KG1 (cell line): ENCODE measurements at places on chromosomes 1 and 21.

GRCh38 chr21:41410361-41410760 is 15.7 kb upstream of the MX1 start:
- DNase-seq: no peak

DNA sequence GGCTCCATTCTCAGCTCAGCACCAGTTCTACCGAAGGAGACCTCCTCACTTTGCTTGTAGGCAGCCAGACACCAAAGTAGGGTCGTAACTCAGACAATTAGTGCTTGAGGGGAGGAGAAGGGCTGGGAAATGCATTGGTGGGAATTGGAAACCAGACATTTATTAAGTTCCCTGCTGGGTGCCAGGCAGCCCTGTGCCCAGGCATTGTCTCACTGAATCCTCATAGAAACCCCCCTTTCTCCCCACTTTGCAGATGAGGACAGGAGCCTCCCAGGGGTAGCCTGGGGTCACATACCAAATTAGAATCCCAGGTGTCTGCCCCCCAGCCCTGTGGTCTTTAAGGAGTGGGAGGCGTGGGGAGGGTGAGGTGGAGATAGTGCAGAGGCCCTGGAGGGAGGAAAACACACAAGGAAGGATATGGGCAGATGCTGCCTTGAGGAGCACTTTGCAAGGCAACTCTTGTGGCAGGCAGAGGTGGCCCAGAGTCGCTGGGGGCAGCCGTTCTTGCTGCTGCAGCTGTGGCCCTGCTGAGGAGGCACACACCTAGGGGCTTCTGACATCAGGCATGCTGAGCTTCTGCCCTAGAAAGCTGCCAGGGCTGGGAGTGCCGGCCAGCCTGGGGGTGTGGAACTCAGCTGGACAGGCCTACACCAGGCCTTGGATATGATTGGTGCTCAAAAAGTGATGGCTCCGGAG is 29.4 kb downstream of the CDK18 start:
- no peak for DNase-seq

DNA sequence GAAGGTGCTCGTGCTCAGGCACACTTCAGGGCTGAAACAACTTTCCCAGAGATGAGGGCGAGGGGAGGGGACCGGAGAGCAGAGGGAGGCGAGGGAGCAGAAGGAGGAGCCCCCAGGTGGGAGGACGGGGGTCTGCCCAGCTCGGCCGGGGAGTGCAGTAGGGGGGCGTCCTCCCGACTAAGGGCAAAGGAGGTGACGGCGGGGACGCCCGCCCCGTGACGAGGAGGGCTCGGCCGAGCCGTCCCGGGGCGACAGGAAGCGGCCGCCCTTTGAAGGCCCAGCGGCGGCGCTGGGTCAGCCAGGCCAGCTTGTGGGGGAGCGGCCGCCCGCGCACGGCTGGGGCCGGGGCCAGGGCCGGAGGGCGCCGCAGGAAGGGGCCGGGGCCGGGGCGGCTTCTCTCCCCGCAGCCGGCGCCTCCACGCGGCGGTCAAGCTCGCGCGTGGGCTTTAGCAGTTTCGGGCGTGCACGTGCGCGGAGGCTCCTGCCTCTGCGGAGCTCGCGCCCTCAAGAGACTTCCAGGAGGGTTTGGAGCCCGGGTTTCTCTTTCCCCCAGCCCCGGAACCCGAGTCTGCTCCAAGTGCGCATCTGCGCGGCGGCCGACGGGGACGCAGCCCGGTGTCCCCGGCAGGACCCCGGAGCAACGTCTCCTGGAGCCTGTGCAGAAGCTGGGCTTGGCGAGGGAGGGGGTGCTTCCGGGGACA is 100.8 kb upstream of the SLC45A1 start:
- DNase-seq: no peak

DNA sequence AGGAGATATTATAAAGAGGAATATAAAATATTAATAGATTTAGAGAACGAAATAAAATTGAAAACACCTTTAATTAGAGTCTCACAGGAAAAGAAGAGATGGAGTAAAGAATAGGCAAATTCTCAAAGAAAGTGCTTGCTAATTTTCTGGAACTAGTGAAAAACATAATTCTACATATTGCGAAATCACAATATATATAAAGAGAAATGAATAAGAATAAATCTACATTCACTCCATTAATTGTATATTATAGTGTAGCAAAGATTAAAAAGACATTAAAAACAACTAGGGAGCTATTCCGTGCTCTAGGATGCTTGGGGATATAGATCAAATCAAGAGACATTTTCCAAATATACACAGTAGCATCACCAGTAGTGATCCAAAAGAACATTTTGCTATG is 685.2 kb upstream of the NCAM2 start:
- DNase-seq: no peak

DNA sequence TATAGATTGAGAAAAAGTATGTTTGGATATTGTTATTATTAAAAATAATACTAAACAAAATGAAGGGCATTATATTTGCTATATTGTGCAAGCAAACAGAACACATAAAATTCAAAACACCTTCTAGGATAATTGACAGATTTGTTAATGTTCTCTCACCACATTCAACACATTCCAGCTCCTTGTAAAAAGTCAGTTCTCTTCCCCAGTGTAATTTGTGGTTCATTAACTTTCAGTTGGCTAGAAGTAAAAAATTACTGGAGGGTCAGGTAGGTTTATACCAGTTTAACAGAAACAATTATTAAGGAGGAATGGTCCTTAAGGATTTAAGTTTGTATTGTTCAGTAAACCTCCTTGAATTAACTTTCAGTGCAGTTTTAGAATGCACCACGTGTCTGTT is 1235.3 kb upstream of the ADGRL2 start:
- DNase-seq: no peak

- DNase-seq: no peak
These were observed 30.4 kb upstream of the SLC44A5 start for GRCh38 chr1:75641325-75641724.

GRCh38 chr1:46401964-46402626 is 8.0 kb downstream of the FAAH start:
- DNase-seq: no peak

GRCh38 chr1:20538760-20539551 is 13.4 kb upstream of the FAM43B start:
- DNase-seq: no peak

- DNase-seq: no peak
These were observed 1.1 kb upstream of the ADAMTS1 start for GRCh38 chr21:26846036-26846931.

DNA sequence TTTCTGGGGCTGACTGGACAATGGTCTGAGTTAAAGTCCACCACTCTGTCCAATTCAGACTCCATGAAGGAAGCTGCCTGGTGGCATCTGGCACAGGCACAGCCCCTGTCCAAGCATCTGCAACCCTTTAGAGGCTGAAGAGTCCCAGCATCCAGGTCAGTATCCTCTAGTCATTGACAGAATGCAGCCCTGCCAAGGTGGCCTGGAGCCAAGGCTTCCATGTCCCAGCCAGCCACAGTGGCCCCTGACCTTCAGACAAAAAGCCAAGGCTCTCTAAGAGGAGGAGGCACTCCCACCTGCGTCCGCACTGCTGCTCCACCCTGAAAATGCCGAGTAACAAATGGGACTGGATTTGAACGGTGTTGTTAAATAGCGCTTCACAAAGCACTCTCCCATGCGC is 49.4 kb downstream of the KCNN3 start:
- DNase-seq: no peak

DNA sequence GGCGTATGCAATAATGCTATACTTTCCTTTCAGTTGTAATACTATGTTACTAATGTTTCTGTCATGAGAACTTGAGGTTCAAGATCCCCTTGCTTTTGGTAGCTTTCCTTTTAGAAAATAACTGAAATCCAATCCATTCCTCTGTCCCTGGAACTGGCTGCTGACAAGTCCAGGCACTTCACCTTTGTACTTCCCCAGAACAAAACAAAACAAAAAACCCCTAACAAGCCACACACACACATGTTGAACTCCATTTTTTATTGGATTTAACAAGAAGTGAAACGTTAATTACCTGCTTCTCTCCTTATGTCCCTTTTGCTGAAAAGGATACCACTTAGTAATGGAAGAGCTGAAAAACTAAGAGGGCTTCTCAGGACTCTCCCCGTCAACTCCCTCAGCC is 26.1 kb upstream of the SDC3 start:
- DNase-seq: no peak

DNA sequence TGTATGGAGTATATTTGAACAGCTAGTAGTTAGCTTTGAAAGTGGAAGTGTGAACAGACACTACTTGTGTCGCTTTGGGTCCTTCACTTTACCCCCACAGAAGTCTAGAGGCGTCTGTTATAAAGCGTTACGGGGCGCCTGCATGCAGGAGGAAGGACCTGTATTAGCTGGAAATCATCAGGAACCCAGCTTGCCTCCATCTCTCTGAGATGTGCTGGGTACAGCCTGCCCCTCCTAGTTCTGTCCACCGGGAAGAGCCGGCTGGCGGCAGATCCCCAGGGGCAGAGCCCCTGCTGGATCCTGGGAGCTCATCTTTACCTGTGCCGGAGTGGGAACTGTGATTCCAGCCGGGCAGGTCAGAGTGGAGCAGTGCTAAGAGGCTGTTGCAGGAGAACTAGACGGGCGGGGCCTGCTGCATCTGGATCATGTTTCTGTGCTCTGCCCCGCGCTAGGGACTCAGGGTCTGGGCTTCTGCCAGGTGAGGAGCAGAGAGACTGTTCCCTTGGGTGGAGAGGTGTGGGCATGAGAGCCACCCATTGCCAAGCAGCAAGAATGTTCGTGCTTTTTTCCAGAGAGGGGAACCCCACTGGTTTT is 22.3 kb upstream of the SPSB1 start:
- DNase-seq: no peak

- DNase-seq: no peak
These were observed 65.8 kb downstream of the TRIM11 start for GRCh38 chr1:228340686-228341449.

DNA sequence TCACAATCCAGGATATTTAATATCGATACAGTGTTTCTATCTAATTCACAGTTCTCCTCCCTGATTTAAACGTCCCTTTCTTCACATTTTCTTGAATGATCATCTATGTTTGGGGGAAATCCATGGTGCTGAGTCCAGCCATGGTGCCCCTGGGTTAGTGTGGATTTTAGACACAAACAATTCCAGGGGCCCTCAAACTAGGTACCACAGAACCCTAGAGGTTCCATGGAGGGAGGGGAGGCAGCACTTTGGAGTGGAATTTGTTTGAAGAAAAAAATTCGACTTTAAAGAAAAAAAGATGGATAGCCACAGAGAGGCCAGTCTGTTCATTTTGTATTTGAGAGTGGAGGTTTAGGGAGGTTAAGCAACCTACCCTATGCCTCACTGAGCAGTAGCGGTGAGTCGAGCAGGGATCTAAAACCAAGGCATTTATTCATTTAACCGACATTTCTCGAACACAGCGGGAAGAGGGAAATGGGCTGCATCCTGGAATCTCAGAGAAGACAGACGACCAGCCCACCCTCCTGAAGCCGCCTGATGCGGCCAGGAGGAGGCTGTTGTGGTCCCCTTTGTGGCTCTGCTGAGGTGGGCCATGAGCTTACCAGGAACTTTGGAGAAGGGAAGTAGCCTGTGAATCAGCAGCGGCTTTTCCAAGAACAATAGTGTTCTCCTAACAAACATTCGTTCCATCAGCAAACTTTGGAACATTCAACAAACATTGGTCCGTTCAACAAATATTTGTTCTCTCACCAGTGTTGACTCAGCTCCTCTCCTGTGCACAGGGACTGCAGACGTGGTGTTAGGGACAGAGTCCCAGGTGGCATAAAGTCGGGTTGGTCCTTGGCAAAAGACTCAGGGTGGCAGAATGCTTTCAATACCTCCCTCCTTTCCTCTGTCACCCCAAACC is 103.5 kb upstream of the ZBTB40 start:
- no peak for DNase-seq

DNA sequence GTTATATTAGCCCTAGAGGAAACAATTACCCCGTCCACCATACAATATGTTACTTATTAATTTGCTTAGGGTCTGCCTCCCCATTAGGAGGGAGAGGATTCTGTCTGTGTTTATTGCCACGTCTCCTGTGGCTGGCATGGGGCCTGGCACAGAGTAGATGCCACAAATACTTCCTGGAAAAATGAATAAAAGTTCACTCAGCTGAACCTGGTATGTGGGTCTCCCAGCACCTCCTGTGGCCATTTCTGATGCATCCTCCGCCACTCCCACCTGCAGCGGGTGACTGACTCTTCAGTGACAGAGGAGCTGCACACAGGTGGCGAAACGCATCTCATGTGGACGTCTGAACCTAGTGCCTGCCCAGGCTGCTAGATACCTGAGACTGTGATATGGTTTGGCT is 112.7 kb downstream of the CLIC6 start:
- DNase-seq: no peak

DNA sequence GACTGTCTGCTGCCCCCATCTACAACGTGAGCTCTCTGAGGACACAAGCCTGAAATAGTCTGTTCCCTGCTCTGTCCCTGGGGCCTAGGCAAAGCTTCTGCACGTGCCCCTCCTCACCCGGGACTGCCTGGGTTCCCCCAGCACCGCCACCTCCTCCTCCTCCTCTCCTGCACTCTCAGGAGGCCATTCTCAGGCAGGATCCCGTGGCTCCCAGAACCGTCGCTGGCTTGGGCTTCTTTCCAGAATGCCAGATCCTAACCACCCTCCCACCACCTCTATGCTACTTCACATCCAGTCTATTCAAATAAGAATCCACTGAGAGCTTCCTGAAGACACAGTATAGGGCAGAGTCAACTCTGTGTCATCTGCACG is 11.2 kb downstream of the NPHP4 start:
- no peak for DNase-seq

DNA sequence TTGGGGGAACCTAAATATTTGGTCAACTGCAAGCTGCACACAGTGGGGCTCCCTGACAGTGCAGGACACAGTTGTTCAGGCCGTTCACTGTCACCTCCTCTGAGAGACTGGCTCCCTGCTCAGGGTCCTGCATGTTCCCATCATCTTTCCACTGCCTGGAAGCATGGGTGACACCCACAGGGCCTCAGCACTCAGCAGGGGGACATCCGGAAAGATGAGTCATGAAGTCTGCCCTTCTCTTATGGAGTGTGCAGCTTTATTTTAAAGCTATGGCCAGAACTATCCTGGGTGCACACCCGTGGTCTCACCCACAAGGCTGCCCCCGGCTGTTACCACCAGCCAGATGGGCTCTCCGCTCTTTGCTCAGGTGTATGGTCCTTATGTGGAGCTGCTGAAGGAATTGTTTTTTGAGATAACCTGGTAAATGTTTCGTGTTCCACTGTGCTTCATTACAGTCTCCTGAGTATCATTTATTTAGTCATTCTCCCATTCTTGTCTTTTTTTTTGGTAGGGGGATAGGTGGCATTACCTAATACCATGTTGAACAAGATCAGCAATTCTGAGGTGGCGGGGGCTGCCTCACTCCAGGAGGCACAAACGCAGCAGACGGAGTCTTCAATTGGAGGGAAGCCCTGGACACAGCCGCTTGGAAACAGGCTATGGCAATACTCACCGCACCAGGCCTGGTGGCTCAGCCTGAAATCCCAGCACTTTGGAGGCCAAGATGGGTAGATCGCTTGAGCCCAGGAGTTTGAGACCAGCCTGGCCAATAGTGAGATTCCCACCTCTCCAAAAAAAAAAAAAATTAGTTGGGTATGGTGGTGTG is 14.3 kb downstream of the TRIM11 start:
- no peak for DNase-seq
